ENCODE measurements at places on chromosomes 2 and 18.

DNA sequence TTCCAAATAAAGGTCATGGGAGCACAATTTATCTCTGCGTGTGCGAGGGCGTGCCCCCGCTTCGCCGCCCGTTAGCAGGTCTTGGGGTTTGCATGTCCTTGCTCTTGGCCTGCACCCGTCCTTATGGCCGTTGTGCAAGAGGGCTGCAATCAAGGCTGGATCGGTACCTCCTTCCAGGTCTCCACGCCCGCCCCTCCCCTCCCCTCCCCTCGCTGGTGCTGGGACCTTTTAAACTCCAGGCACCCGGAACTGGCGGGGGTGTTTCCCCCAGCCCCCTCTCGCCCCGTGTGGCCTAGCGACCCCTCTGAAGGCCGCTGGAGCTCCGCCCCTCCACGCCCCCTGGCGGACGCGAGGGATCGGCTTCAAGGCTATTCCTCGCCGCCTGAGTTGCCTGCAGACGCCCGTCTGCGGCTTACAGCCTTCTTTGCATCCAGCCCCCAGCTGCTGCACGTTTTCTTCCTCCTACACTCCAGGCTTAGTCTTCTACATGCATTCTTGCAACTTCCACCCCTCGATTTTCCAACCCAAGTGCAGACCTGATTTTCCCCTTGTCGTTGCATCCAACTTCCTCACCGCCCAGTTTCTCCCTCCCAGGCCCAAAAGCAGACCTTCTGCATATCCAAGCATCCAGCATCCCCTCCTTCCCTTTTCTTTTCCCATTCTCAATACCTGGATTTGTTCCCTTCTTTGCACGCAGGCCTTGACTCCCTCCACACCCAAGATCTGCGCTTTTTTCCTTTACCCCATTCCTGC, 577 bp downstream of the IDH1 start:
- peak; percentile 95 for DNase-seq
- peaks cover 43% of the 10 kb centered on the region for H3K4me1 ChIP-seq
- peak overlapping the region; percentile 97 for H3K4me3 ChIP-seq
- H3K27ac ChIP-seq = peak overlapping the region; percentile 90

GRCh38 chr2:84055816-84056215, 403.3 kb downstream of the SUCLG1 start:
- H3K27ac ChIP-seq = no peak overlapping the region
- H3K27me3 ChIP-seq = no peaks in the 10 kb centered on the region
- no peak for DNase-seq
- no peak overlapping the region for H3K4me3 ChIP-seq
- no peaks in the 10 kb centered on the region for H3K36me3 ChIP-seq

DNA sequence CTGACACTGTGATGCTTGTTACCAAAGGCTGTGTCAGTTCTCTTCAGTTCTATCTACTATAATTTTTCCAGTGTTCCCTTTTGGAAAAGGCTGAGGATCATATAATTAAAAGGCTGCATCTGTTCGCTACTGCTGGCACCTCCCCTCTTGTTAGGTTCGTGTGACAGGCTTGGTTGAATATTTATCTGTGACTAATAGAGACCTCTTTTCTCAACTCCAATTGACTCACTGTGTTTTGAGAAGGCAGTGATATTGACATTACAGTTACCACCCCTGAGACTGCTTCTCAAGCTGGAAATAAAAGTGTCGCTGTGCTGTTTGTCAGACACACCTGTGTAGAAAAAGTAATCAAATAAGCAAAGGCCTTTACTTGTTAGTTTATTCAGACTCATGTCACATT, 205.5 kb upstream of the KCNH7 start:
- H3K4me3 ChIP-seq = no peak overlapping the region
- H3K36me3 ChIP-seq = no peaks in the 10 kb centered on the region
- no peaks in the 10 kb centered on the region for H3K27me3 ChIP-seq
- H3K4me1 ChIP-seq = no peaks in the 10 kb centered on the region
- H3K27ac ChIP-seq = no peak overlapping the region
- no peak for DNase-seq

GRCh38 chr2:8518979-8519668, 162.7 kb upstream of the ID2 start:
- H3K27me3 ChIP-seq = no peaks in the 10 kb centered on the region
- no peaks in the 10 kb centered on the region for H3K36me3 ChIP-seq
- peak overlapping the region; percentile 11 for H3K27ac ChIP-seq
- H3K4me1 ChIP-seq = peaks cover 18% of the 10 kb centered on the region
- no peak overlapping the region for H3K4me3 ChIP-seq
- no peak for DNase-seq

DNA sequence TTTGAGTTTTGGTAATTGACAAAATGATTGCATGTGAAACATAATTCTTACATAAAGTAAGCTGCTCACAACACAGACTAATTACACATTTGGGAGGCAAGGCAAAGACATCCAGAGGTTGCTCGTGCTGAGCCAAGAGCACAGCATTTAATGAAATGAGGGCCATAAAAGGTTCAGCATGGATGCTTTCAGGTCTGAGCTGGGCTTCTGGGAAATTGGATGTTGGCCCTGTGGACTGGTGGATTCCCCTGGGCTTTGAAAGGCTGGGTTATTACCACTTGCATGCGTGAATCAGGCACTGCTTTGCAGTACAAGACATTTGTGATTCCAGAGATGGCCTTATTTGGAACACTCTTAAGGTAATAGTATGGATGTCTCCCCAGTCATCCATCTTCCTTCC, 533.5 kb upstream of the NRP2 start:
- no peak overlapping the region for H3K27ac ChIP-seq
- no peaks in the 10 kb centered on the region for H3K4me1 ChIP-seq
- DNase-seq = no peak

GRCh38 chr2:172894689-172895387, 159.2 kb downstream of the RAPGEF4 start:
- no peaks in the 10 kb centered on the region for H3K27me3 ChIP-seq
- DNase-seq = no peak
- H3K36me3 ChIP-seq = no peaks in the 10 kb centered on the region
- no peak overlapping the region for H3K4me3 ChIP-seq

GRCh38 chr2:190887089-190887488, 6.5 kb downstream of the GLS start:
- H3K27me3 ChIP-seq = no peaks in the 10 kb centered on the region
- no peak overlapping the region for H3K4me3 ChIP-seq
- peaks cover 78% of the 10 kb centered on the region for H3K4me1 ChIP-seq

- no peaks in the 10 kb centered on the region for H3K27me3 ChIP-seq
- H3K4me1 ChIP-seq = no peaks in the 10 kb centered on the region
These were observed 66.1 kb downstream of the RBBP8 start for GRCh38 chr18:22999212-22999611.

- H3K36me3 ChIP-seq = no peaks in the 10 kb centered on the region
- no peak overlapping the region for H3K27ac ChIP-seq
- DNase-seq = no peak
- H3K27me3 ChIP-seq = no peaks in the 10 kb centered on the region
- no peak overlapping the region for H3K4me3 ChIP-seq
These were observed 2.5 kb upstream of the FAP start for GRCh38 chr2:162245781-162246180.

GRCh38 chr2:239827523-239827890, 197.6 kb downstream of the NDUFA10 start:
- no peak overlapping the region for H3K27ac ChIP-seq
- no peak overlapping the region for H3K4me3 ChIP-seq
- no peaks in the 10 kb centered on the region for H3K36me3 ChIP-seq
- peaks cover 9% of the 10 kb centered on the region for H3K4me1 ChIP-seq
- H3K27me3 ChIP-seq = no peaks in the 10 kb centered on the region

DNA sequence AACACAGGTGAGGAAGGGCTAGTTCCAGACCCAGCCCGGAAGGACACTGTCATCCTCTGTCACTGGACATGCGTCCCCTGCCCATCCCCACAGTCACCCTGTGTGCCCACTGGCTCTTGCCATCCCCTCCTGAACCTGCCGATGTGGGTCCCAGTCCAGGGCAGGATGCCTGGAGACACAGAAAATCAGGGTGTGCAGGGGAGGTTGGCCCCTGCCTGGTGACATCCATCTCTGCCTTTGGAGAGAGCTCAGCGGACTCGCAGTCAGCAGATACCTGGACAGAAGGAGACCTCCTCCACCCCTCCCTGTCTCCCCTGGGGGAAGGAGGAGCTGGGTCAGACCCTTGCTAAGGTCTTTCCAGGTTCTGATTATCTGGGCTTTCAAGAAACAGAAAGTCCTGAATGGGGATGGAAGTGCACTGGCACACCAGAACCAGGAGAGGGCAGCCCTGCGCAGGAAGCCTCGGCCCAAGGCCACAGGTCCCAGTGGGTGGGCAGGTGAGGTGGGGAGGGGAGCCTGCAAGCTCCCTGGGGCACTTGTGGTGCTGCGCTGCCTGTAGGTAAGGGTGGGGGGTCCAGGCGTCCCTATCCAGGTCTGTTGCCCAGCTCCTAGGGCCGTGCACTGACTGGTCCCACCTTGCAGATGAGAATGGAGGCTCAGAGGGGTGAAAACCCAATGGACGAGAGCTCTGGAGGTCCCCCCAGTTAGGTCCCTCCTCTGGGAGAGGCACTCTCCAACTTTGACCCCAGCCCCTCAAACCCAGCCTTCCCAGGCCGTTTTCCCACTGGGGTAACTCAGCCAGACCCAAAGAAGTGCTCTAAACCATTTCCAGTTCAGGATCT, 9.7 kb upstream of the OTOS start:
- no peak for DNase-seq

GRCh38 chr18:23528580-23529472, 25.5 kb downstream of the RMC1 start:
- DNase-seq = peak; percentile 54
- no peak overlapping the region for H3K4me3 ChIP-seq
- no peaks in the 10 kb centered on the region for H3K27me3 ChIP-seq
- H3K27ac ChIP-seq = peak overlapping the region; percentile 64
- peaks cover 50% of the 10 kb centered on the region for H3K36me3 ChIP-seq

GRCh38 chr2:10721396-10722251, at the start of gene ATP6V1C2:
ATP6V1C2 (plus strand) TSS chr2:10721630; CDS start chr2:10722850, 1,220 bp downstream.
- DNase-seq = peak; percentile 90
- peaks cover 20% of the 10 kb centered on the region for H3K4me1 ChIP-seq
- H3K27ac ChIP-seq = no peak within 1 kb of the TSS
- H3K4me3 ChIP-seq = peak within 1 kb of the TSS; percentile 53

GRCh38 chr2:108454440-108454839, 5.4 kb downstream of the GCC2 start:
- peaks cover 46% of the 10 kb centered on the region for H3K36me3 ChIP-seq
- no peaks in the 10 kb centered on the region for H3K27me3 ChIP-seq
- H3K27ac ChIP-seq = no peak overlapping the region
- H3K4me3 ChIP-seq = no peak overlapping the region
- no peak for DNase-seq

GRCh38 chr2:213220967-213221603, 63.2 kb upstream of the SPAG16 start:
- no peaks in the 10 kb centered on the region for H3K4me1 ChIP-seq
- H3K36me3 ChIP-seq = no peaks in the 10 kb centered on the region
- DNase-seq = no peak
- H3K27ac ChIP-seq = no peak overlapping the region

GRCh38 chr2:71564361-71564760, 111.0 kb downstream of the DYSF start:
- H3K36me3 ChIP-seq = peaks cover 8% of the 10 kb centered on the region
- H3K4me1 ChIP-seq = no peaks in the 10 kb centered on the region
- no peak overlapping the region for H3K4me3 ChIP-seq
- no peak overlapping the region for H3K27ac ChIP-seq

DNA sequence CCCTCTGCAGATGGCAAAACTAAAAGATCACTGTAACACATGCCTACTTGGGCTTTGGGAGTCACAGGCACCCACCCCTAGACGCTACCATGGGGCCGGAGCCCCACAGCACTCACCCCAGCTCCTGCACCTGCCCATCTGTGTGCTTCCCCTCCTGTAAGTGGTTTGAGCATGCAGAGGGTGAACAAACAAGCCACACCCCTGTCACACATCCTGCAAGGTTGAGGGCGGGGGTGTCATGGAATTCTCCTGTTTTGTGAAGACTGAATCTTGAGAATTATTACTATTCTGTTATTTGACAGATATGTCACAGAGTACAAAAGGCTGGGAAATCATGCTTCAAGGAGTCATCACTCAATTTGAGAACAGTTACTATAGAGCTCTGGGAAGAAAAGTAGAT, 60.9 kb downstream of the RFTN2 start:
- H3K4me1 ChIP-seq = peaks cover 11% of the 10 kb centered on the region
- no peaks in the 10 kb centered on the region for H3K36me3 ChIP-seq
- H3K27me3 ChIP-seq = no peaks in the 10 kb centered on the region
- no peak for DNase-seq

DNA sequence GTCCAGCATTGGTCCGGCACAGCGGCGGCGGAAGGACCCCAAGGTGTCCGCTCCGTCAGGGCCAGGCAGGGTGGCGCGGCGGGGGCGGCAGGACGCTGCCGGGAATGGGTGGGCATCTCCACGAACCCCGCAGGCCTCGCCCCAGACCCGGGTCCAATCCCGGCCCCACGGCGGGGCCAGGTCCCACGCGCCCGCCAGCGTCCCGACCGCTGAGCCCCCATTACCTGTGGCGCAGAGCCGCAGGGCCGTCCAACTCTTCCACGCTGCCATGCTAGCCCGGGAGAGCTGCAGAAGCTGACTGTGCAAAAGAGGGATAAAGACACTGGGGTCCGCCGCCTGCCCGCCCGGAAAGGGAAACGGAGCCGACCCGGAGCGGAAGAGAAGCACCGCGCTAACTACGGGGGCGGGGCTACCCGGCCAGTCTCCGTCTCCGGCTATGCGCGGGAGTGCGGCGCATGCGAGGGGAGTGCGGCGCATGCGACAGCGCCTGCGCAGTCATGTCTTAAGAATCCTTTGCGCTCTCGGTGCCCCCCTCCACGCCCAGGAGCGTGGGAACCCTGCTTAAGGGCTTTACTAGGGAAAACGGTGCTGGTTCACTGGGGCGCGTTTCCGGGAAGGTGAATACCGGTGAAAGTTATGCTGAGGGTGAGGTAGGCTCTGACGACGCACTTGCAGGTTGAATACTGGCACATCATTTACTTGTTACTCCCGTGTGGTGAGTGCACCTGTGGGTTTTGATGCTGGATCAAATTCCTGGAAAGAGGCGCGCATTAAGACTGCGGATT, at the start of gene TMX3:
TSS of gene TMX3 (minus strand) at position 397 of the 785 bp plus-strand sequence. CDS start at position 270, 127 bp downstream.
- H3K36me3 ChIP-seq = peaks cover 7% of the 10 kb centered on the region
- peak within 1 kb of the TSS; percentile 84 for H3K27ac ChIP-seq
- DNase-seq = peak; percentile 96
- peaks cover 18% of the 10 kb centered on the region for H3K4me1 ChIP-seq

DNA sequence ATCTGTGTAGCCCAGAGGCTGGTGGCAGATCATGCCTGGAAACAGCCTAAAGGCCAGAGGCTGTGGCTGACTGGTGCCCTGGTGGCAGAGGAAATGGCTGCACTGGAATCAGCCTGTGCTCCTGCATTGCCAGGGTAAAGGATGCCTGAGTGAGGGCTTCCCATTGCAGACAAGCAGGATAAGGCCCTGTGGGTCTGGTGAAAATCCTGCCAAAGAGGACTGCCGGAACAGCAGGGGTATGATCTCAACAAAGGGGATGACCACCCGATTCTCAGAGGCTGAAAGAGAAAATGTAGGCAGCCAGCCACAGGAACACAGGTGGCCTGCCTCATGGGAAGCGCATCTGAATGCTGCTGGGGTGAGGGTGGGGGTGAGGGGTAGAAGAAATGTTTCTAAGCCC, 48.2 kb downstream of the FBXO48 start:
- H3K27ac ChIP-seq = no peak overlapping the region
- H3K4me3 ChIP-seq = no peak overlapping the region
- no peak for DNase-seq
- no peaks in the 10 kb centered on the region for H3K4me1 ChIP-seq
- H3K27me3 ChIP-seq = no peaks in the 10 kb centered on the region
- H3K36me3 ChIP-seq = no peaks in the 10 kb centered on the region

- no peaks in the 10 kb centered on the region for H3K36me3 ChIP-seq
- H3K27ac ChIP-seq = no peak overlapping the region
- H3K4me1 ChIP-seq = no peaks in the 10 kb centered on the region
These were observed 461.4 kb upstream of the SPHKAP start for GRCh38 chr2:228642861-228643260.
